T47D (cell line): ENCODE measurements at places on chromosomes 13 and 19.

DNA sequence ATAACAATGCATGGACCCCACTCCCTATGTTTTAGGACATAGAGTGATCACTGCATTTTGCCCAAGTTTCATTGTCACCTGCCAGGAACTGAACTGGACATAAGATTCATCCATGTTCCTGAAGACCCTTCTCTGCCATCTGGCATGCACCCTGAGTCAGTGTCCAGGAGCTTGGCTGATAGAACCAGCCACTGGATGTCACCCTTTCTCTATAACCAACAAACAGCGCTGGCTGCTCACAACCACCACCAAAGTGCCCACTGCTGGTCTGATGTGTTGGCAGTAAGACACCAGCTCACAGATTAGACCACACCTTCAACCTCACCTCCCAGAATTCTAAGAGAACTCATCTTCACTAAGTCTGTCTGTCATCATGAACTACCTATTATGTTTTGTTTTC is 333.4 kb downstream of the ITGBL1 start:
- peak; percentile 12 for DNase-seq

DNA sequence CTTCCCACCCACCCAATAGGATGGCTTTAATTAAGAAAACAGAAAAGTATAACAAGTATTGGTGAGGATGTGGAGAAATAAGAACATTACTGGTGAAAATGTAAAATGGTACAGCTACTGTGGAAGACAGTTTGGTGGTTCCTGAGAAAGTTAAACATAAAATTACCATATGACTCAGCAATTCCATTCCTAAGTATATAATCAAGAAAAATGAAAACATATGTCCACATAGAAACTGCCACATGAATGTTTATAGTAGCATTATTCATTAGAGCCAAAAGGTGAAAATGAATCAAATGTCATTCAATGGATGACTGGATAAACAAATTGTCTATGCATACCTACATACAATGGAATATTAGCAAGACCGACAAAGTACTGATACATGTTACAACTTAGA is 16.9 kb downstream of the DZIP1 start:
- no peak for DNase-seq

DNA sequence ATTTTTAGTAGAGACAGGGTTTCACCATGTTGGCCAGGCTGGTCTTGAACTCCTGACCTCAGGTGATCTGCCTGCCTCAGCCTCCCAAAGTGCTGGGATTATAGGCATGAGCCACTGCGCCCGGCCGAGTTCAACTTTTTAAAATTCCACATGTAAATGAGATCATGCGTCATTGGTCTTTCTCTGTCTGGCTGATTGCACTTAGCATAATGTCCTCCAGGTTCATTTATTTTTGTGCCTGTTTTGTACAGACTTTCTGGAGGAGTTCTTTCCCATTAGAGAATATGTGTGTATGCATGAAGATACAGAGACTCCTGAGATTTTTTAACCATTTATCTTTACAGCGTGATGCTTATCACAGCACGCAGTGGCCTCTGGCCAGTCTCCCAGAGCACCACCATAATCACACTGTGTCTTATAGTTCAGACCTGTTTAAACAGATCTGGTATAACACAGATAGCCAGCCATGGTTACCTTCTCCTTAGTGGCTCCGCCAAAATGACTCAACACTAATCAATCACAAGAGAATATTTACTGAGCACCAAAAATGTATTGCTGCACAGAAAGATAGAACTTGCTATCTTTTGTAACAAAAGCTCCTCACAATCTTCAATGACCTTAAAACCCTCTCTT is 11.4 kb upstream of the STARD13 start:
- DNase-seq: no peak

DNA sequence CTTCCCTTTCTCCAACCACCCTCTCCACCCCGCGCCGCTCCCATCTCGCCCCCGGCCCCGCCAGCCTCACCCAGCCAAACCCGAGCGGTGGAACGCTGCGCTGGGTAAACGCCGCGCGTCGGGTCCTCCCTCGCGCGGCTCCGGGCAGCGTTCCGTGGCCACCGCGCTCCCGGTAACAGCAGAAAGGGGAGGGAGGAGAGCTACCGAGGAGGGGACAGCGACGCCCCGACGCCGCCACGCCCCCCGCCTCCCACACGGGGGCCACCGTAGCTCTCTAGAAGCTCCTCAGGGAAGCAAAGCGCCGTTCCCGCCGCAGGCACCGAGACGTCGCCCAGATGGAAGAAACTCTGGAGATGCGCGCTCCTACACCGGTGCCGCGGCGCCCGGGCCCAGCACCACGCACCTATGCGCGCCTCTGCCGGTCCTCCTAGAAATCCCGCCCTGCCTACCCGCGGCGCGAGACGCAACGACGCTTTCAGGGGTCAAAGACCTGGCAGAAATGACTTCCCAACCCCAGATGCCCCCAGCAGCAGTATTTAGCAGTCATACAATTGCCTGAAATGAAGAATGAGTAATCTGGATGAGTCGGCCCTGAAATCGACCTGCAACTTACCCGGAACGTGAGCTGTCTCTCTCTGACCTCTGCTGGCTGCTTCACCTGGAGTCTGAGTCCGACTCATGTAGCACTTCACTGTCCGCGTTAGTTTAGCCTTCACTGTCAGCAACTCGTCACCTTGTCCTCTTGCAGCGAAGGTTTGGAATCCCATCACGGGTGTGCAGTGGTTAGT is at the start of gene RUBCNL:
RUBCNL (minus strand) TSS at position 189 of the 788 bp plus-strand sequence. CDS start 14,777 bp downstream, outside the sequence.
- DNase-seq: peak; percentile 38

DNA sequence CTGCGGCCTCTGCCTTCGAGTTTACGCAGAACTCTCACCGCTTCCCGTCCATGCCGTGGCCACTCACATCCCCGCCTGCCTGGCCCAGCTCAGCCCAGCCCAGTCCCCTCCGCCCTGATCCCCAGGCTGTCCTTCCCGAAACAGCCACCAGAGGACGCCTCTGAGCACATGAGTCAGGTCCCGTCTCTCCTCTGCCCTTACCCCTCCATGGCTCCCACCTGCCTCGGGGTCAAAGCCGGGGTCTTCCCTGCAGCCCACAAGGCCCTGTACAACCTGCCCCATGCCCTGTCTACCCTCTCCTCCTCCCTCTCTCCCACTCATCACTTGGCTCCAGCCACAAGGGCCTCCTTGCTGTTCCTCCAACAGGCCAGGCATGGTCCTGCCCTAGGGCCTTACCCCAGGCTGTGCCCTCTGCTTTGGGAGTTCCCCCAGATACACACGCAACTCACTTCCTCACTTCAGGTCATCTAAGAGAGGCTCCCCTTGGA is 8.1 kb upstream of the SEMA6B start:
- DNase-seq: peak; percentile 68

- no peak for DNase-seq
Observed at GRCh38 chr19:16266586-16266942, 58.1 kb upstream of the KLF2 start.

DNA sequence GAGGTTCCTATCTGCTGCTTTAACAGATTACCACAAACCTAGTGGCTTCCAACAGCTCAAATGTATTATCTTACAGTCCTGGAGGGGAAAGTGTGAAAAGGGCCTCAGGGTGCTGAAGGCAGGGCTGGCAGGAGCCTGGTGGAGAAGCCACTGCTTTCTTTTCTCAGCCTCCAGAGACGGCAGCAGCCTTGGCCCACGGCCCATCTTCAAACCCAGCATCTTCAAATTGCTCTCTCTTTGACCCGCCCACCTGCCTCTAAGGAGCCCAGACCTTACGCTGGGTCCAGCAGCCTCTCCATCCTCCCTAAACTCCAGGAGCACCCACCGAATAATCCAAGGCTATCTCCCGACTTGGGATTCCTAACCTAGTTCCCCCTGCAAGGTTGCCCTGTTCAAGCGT is 35.6 kb downstream of the C13orf46 start:
- no peak for DNase-seq

DNA sequence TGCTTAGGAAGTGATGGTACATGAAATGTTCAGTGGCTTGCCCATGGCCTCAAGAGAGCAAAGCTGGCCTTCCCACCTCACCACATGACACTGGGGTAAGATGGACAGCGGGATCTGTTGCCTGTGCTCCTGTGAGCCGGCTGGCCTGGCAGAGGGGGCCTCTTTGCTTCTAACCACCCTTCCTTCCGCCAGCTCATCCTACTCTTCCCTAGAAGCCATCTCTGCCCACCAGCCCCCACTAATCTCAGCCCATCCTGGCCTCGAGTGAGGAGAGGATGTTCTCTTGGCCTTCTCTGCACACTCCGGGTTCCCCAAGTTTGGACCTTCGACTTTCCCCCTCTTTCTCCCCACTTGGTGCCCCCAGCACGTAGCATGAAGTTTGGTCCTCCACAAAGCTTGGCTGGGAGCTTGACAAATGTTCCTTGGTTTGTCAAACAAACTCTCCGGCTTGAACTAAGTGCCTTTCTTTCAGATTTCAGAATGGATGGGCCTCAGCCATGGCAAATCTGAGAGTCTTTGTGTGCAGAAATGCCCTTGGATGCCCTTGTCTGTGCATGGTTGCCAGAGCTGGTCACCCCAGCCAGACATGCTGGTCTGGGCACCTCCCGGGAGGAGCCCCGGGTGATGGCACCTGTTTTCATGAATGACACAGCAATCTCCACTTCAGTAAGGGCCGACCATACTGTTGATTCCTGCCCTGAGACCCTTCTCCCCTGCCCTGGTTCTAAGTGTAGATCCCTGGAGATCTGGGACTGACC is 145.5 kb downstream of the URI1 start:
- DNase-seq: no peak

- no peak for DNase-seq
Observed at GRCh38 chr19:2170987-2171348, 7.2 kb downstream of the DOT1L start.

- DNase-seq: no peak
Observed at GRCh38 chr13:34421858-34422475, 520.1 kb upstream of the NBEA start.
